ENCODE measurements at places on chromosomes 13 and 19. TPM values are rescaled to one million over a fixed set of nuclear protein-coding genes. Genes with fewer than 3 reads are reported as not detected.

The IGFL3 gene
- not detected for polyA plus RNA-seq

The TMEM221 gene
- 4.1 TPM for polyA plus RNA-seq

The RNF17 gene
- polyA plus RNA-seq, result not detected

The LYL1 gene
- polyA plus RNA-seq, result 7.8 TPM

The COL5A3 gene
- 1.7 TPM for polyA plus RNA-seq

The PSG2 gene
- 0.25 TPM for polyA plus RNA-seq

The ZNF471 gene
- 32.6 TPM for polyA plus RNA-seq

GRCh38 chr19:19279062-19279612 lies 6.0 kb upstream of the TM6SF2 start:
- no peak for DNase-seq

GRCh38 chr19:2121416-2122051 lies 24.8 kb downstream of the IZUMO4 start:
- DNase-seq, result no peak

DNA sequence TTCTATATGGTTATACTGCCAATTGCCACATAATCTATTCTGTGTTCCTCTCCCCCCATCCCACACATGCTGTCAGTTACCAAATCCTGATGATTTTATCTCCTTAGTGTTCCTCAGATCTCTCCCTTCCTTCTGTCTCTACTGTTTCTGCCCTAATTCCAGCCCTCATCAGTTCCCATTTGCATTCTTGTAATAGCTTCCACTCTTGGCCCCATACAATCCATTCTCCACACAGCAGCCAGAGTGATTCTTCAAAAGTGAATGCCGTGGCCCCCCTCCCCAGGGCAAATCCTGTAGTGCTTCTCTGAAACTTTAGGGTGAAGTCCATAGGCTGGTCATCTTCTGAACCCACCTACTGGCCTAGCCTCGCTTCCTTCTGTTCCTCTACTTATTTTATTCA lies 114.4 kb downstream of the ZAR1L start:
- DNase-seq, result no peak

- no peak for DNase-seq
Measured at GRCh38 chr13:51993713-51994112, 17.5 kb downstream of the ATP7B start.

- no peak for DNase-seq
Measured at GRCh38 chr19:42114412-42114811, 17.8 kb downstream of the POU2F2 start.

GRCh38 chr19:43316591-43317319 lies 36.7 kb upstream of the CD177 start:
- no peak for DNase-seq
